ENCODE measurements at places on chromosomes 1 and 21.

- DNase-seq = no peak
Observed at GRCh38 chr1:158149175-158149574, 31.5 kb upstream of the CD1D start.

- no peak for DNase-seq
Observed at GRCh38 chr1:3012456-3013291, 8.6 kb upstream of the ACTRT2 start.

DNA sequence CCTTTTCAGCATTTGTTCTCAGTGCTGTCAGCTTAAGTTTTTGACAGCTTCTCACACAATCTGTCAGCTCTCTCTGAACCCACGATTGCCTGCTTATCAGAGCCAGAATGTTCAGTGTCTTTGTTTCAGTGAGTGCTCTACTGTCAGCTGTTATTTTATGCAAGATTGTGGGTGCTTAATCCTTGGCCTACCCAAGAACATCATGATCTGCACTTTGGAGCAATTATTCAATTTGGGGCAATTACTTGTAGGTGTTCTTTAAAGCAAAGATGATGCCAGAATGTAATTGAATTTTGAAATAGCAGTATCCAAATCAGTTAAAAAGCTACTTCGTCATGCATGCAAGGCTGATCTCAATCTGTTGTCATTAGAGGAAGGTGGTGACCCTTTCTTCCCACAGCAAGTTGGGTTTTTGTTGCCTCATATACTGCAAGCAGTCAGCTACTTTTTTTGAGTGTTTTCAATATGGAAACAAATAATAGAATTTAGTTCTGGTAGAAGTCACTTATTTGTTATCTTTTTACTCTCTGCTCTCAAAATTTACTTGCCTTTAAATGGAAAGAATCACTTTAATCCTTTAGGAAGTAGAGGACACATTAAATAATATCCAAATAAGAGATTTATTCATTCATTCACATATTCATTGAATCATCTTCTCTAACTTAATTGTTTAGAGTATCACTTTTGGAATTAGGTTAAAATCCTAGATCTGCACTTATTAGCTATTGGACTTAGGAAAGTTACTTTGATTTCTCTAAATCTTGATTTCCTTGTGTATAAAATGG, 253.5 kb upstream of the CACYBP start:
- no peak for DNase-seq

GRCh38 chr1:117146072-117146471, 24.5 kb upstream of the TRIM45 start:
- no peak for DNase-seq

- no peak for DNase-seq
Observed at GRCh38 chr1:83705091-83705490, 293.8 kb downstream of the TTLL7 start.

- DNase-seq = no peak
Observed at GRCh38 chr1:3060601-3061551, 8.1 kb upstream of the PRDM16 start.

DNA sequence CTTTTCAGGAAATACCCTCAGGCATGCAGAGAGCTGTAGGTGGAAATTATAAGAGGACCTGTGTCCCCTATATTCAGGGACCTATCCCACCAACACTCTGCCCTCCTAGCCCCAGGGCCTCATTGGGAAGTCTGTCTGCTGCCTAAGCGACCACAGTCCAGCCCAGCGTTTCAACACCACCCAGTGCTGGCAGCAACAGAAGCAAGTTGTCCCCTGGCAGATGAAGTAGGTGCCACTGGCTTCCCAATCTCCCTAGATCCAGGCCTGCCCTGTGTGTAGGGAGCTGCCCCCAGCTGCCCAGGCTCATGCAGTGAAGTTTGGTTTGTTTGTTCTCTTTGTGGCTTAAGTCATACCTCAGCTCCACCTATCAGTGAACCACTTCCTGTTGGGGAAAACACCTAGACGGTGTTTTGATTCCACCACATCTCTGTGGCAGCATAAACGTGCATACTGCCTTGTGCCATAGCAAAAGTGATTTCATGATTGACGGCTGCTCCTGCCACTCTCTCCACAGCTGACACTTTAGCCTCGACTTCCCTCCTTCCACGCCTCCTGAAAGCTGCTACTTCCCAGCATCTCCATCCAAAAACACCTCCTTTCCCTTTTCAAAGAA, 8.1 kb upstream of the LEFTY1 start:
- no peak for DNase-seq

DNA sequence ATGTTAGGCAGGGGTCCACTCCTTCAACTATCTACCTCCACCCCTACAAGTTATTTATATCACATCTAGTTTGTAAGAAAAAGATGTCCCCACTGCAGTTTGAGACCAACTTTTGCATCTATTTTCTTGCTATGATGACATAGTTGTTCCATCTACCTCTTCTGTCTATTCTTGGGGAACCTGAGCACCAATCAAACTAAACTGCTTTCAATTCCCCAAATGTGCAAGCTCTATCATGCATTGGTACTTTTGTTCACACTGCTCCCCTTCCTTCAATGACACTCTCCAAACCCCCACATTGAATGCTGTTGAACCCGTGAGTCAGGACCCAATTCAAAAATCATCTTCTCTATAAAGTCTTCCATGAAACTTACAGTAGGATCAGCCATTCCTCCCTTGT, 16.0 kb upstream of the FRRS1 start:
- DNase-seq = no peak

DNA sequence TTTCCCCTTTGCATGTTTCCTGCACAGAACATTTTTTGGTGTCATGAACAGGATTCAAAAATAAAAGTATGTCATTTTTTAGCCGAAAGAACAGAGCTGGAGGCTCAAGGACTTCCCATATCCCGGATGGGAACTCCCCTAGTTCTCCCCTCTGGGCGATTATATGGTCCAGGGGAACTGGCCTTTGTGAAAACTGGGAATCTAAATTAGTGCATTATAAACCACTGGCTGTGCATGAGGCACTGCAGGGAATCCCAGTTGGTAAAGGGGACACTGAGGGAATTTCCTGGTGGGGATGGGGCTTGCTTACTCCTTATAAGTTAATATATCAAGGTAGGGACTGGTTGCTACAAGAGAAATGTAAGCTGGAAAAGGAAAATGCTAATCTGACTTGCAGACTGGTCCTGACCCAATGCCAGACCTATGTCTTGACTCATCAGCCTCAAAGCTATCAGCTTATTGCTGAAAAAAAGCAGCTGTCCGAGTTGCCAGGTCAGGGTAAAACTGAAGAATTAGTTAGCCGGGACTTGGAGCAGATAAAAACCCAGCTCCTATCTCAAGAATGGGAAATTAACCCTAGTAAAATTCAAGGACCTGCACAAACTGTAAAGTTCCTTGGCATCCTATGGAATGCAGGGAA, 122.6 kb downstream of the FCRL5 start:
- DNase-seq = no peak

- no peak for DNase-seq
Observed at GRCh38 chr1:157166590-157166989, 28.4 kb upstream of the ETV3 start.

DNA sequence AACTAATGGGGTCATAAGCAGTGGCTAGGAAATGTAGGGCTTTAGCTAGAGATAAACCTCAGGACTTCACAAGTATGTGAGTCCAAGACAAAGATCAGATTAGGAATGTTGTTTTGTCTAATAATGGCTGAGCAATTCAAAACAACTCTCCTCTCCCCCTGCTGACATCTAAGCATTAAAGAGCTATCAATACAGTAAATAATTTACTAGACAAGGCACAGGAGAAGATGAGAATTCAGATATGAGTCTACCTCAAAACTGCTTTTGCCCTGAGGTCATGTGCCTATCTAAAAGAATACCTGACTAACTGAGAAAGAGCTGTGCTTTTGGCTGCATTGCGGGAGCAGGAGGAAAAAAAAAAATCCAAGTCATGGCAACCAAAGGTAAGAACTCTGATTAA, 86.8 kb downstream of the SPATA17 start:
- DNase-seq = no peak

DNA sequence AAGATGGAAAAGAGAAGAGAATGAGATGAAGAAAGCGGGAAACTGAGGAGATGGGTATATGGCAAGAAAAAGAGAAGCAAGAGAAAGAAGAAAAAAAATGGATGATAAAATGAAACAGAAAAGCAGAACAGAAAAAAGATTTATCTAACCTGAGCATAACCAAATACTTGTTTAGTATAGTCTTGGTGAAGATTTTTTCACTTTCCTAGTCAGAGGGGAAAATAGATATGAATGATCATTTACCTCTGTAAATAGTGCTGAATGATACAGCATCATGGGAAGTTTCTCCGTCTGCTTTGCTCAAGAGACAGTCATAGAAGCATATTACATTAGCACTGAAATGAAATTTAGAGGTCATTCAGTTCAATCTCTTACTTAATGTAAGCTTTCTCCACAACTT, 36.1 kb upstream of the PLPPR4 start:
- no peak for DNase-seq

- no peak for DNase-seq
Observed at GRCh38 chr21:33834801-33835500, 80.7 kb downstream of the ATP5PO start.

DNA sequence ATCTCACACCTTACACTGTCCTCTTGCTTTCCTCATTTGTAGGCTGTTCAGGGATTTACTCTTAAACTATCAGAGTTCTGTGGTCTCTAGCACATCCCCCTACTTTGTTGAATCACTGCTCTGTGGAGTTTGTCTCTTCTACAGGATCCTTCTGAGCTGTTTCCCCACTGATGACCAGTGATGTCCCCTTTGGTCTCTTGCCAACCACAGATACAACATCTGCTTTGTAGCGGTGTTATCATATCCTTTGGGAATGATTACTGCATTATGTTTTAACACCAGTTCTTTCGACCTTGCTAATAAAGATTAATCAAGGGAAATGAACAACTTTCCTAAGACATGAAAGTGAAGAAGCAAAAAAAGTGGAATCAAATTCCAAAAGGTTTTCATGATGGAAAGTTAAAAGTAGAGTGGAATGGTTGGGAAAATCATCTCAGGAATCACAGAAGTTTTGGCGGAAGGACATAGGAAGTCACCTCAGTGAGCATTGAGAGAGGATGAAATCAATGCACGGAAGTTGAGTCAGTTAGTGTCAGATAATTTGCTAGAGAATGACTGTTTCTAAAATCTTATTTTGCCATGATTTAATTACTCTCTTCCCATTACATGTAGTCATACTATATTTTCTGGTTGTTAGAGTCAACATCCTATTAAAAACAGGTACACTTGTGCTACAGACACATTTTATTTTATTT, 11.2 kb downstream of the OR10K2 start:
- no peak for DNase-seq

DNA sequence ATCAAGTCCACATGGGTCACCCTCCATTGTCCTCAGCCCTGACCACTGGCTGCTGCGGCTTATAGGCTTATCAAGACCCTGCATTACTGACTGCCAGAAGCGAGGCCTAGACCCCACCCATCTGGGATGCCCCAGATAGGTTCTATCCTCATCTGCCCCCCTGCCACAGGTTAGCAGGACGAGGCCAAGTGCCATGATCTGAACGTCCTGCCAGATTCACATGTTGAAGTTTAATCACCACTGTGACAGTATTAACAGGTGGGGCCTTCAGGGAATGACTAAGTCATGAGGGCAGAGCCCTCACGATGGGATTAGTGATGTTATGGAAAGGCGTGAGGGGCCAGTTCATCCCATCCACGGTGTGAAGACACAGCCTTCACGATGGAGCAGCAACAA, 6.2 kb upstream of the CPLANE2 start:
- DNase-seq = no peak

DNA sequence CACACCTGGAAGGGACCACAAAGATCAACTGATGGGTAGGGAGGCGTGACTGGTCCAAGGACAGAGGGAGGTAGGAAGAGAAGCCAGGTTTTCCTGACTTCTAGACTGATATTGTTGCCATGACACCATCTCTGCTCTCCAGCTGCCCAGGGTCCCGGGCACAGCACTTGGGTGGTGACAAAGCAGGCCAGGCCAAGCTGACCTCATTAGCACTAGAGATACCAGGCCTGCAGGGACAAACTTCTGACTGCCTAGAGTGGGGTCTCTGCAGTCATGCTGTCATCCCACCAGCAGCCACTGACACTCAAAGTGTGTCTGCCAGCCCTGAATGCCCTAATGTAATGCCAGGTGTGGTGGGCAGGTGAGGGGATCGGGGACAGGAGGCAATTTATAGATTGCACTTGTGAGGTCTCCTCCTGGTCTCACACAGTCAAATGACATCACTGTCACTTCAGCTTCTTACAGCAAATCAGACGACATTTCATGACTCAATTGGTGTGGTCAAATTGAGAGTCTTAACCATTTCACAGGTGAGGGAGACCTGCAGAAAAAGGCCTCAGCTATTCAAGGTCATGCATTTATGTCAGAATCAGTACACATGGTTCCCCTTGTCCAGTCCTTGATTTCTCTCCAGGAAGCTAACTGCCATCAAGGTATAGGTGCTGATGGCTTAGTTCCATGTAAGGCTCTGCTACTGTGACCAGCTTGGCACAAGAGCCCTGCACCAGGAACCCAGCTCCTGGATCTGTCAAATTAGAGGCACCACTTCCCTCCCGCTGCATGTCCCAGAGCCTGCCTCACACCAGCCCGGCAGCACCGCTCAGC, 2.7 kb downstream of the SLC9A1 start:
- DNase-seq = no peak

Measured in endothelial cell of umbilical vein (primary cell).